Substantia nigra (tissue), 51 donors: ENCODE measurements at places on chromosomes 5 and 9.

DNA sequence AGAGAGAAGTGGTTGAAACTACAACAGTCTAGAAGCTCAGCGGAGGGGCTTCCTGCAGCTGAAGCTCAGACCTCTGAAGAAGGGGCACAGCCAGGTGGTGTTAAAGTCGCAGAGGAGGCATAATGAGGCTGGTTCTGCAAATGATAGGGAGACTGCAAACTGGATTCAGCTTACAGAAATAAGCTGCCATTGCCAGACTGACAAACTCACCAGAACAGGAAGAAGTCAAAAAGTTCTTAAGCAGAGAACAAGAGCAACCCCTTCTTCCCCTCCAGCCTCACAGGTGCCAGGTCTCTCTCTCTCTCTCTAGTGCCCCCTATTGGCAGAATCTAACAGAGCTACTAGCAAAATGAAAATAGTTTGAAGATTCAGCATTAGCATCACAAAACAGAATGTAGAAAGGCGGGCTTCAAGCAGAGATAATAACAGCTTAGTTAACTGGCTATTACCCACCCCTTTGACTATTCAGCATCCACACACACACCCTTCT is 76.7 kb downstream of the GRAMD2B start:
- no peak for DNase-seq

DNA sequence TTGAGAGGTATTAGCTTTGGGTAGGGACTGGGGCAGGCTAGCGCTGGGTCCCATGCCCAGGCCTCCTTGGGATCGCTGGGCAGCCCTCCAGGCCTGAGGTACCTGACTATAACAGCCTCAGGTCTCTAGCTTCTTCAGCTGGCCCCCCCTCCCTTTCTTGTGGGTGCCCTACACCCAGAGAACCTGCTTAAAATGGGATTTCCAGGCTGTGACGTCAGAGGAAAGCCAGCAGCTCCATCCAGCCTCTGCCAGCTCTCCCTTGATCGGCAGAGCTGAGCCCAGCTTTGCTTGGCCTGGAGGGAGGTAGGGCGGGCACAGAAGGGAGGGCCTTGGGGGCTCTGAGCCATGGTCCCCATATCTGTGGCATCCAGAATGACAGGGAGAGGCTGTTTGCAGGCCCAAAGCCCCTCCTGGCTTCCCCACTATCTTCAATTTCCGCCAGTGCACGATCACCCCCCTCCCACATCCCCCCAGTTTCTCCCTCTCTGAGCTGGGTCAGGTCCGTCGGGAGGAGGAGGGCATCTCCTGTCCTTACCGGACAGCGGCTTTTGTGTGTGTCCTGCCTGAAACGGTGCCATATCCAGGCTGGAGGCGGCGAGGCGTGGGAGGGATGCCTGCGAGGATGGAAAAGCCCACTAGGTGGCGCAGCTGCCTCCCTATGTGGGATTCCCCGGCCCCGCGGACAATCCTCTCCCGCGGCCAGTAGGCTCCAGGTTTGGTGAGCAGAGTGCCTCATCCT is 10.8 kb downstream of the REEP2 start:
- peak; percentile 80 for DNase-seq

DNA sequence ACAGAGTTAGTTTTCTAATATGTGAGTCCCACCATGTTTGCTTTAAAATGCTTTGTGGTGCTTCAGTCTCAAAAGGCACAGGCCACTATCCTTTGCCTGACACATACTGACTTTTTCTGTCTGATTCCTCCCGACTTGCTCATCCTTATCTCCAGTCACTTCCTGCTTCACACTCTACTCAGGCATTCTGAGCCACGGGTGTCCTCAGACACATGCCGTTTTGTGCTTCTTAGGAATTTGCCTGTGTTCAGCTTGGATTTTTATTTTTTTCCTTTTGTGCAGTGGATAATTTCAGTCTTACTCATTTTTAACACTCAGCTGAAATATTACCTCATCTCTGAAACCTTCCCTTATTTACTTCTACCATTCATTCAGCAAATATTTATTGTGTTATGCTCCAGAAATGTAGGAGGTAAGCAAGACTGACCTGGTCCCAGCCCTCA is 54.1 kb downstream of the MAN2A1 start:
- DNase-seq: no peak

DNA sequence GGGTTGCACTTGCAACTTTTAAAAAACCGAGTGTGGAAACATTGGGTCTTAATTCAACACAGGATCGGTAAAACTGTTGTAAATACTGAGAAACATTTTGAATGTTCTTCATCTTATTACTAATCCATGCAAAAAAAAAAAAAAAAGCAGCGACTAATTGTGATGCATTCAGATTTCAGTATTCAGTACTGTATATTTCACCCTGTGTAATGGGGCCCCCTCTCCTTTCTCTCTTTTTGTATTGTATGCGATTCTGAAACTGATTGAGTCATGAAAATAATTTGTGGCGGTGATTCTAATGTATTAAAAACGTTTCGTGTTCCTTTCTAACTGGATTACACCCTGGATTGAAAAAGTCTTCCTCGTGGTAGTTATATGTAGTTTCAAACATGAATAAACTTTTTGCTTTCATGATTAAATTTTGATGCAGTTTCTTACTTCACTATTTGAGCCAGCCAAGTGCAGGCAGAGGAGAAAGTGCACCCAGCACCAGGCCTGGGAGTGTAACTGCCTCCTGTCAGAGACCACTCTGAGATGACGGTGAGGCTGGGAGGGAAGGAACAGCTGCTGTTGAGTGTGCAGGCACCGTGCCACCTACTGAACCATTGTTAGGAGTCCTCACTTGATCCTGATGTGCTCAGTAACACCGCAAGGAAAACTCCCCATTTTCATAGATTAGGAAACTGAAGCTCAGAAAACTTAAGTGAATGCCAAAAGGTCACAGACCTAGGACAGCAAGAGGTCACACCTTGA is 220.0 kb downstream of the PBX3 start:
- no peak for DNase-seq

DNA sequence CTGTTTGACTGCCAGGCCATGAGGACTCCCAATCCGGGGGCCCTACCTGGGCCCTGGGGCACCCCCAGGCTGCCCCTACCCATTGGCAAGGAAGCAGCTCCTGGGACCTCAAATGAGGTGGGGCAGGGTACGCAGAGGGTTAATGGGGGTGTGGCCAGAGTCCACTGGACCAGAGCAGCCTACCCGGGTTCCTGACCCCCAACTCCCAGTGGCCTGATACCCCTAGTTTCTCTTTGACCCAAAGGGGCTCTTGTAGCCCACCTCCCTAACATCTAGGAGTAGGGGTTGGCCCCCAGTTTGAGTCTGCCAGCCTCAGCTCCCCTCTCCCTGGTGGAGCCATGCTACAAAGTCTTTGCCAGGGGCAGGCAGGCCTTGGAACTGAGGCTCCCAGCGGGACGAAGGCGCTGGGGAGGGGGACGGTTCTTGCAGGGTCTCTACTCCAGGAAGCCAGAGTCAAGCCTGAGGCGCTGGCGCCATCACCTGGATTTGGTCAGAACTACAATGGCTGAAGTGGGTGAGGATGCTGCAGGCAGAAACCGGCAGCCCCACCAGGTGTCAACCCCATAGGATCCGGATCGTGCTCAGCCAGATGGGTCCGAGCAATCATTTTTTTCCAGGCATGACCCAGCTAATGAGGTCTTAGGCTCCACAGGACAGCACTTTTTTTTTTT is 8.4 kb upstream of the CERCAM start:
- DNase-seq: peak; percentile 81
